Activated CD4-positive, alpha-beta T cell treated with anti-CD3 and anti-CD28 coated beads for 24 hours (primary cell): ENCODE measurements at places on chromosomes 2 and 18.

DNA sequence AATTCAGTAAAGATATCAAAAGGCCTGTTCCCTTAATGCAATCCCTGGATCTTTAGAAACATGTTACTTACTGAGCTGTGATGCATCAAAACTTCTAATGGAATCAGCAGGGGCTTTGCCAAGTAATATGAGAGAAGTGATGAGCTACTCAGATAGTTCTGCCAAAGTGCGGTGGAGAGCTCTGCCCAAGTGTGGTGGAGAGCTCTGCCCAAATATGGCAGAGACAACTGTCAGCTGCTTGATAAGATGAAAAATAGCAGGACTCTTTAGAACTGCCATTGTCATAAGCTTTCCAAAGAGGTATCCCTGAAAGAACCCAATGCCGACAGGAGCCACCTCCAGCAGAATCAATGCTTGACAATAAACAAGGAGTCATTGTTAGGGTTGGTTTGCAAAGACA, 167.9 kb upstream of the SLC39A10 start:
- DNase-seq, result no peak

GRCh38 chr2:199602271-199602895, 144.6 kb upstream of the SATB2 start:
- no peak for DNase-seq

GRCh38 chr2:69616755-69617154, 26.8 kb downstream of the AAK1 start:
- no peak for DNase-seq

GRCh38 chr2:232908695-232909094, 38.6 kb downstream of the SNORC start:
- no peak for DNase-seq

DNA sequence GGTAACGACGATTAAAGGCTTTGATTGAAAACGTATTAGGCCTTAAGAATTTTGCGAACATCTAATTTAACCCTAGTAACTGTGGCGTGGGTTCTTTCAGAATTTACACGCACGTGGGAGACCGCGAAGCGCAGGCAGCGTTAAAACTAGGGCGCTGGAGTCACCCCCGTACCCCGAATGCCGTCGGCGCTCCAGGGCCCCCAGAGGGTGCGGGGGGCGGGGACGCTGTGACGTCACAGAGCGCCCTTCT, 673 bp upstream of the SMCHD1 start:
- DNase-seq, result peak; percentile 61

DNA sequence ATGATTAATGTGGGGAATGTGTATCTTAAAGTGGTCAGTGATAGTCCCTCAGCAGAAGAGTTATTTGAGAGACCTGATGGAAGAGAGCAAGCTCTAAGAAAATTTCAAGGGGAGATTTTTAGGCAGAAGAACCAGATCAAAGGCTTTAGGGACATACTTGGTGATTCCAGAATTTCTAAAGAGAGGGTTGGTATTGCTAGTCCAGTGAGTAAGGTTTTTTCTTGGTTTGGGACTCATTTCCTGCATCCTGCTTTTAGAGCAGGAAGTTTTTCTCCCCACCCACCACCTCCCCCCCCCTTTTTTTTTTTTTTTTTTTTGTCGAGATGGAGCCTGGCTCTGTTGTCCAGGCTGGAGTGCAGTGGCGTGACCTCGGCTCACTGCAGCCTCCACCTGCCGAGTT, 42.7 kb upstream of the DYSF start:
- no peak for DNase-seq

DNA sequence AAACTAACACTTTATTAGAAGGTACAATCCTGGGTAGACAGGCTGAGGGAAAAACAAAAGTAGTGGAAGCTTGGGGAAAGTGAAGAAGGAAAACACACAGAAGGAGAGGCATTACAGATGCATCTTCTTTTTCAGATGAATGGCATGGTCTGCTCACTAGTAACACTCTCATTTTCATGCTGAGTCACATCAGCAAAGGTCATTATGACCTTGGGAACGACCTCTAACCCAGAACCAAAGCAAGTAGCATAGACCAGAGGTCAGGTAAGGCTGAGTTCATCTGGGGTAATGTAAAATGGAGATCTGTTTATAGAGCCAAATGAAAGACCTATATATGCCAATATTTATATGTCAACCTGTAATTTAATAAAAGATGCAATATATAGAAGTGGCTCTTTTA, 294.4 kb upstream of the LRRTM4 start:
- no peak for DNase-seq

GRCh38 chr2:156343940-156344301, 11.4 kb upstream of the NR4A2 start:
- no peak for DNase-seq

DNA sequence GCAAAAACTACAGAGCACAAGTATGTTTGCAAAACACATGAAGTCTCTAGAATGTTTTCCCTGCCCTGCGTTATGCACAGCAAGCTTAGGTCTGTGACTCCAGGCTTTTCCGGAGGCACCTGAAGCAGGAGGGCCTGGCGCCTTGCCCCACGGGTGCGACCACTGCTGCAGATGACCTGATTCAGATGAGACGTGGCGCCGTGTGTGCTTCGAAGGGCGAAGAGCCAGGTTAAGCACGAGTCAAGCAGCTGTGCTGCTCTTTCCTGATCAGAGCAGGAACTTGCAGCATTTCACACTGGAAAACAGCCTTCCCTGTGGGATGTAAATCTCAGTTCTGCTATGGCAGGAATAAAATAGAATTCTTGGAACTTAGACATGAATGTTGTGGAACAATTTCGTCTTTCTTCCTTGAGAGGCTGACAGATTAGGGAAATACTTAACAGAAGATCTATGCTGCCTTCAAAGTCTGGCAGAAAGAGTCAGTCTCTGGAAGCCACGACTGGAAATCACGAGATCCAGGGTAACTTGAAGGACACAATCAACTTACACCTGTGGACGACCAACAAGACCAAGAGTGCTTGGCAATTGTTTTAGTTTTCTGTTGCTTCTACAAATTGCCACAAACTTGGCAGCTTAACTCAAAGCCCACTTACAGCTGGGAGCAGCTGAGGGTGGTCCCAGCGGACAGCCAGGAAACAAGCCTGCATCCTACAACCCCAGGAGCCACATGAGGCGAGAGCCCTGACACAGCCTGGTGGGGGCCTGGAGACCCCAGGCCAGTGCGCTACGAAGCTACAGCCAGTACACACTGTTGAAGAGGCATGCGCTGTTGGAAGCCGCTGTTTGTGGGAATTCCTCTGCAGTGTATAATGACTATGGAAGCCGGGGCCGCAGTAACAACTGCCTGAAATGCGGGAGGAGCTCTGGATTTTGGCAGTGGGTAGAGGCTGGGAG, 42.9 kb downstream of the EIPR1 start:
- DNase-seq, result no peak

DNA sequence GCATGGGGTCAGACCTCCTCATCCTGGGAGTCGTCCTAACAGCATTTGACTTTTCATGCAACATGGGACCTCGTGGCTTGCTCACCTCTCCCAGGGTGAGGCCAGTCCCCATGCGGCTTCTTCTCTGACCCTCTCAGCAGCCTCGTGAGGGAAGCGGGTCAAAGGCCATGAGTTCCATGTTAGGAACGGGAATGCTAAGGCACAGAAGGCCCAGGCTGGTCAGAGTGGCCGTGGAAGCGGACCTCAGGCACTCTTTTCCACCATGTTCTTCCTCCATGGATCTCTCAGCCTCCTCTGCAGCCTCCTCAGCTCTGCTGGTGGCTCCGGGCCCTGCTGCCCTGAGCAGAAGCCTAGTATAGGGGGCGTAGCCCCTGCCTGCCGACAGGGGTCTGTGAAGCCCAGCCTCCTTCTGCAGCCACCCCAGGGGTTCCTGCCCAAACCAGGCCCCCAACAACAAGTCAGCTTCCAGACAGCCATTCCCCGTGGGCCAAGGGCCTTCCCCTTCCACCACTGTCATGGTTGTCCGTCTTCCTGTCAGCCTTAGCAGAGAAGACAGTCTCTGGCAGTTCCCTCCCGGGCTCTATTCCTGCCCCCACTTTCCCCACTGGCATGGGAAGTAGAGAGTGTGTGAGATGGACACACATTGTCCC, 60.0 kb upstream of the OTOF start:
- no peak for DNase-seq

GRCh38 chr2:61419129-61419528, 51.8 kb downstream of the USP34 start:
- no peak for DNase-seq

DNA sequence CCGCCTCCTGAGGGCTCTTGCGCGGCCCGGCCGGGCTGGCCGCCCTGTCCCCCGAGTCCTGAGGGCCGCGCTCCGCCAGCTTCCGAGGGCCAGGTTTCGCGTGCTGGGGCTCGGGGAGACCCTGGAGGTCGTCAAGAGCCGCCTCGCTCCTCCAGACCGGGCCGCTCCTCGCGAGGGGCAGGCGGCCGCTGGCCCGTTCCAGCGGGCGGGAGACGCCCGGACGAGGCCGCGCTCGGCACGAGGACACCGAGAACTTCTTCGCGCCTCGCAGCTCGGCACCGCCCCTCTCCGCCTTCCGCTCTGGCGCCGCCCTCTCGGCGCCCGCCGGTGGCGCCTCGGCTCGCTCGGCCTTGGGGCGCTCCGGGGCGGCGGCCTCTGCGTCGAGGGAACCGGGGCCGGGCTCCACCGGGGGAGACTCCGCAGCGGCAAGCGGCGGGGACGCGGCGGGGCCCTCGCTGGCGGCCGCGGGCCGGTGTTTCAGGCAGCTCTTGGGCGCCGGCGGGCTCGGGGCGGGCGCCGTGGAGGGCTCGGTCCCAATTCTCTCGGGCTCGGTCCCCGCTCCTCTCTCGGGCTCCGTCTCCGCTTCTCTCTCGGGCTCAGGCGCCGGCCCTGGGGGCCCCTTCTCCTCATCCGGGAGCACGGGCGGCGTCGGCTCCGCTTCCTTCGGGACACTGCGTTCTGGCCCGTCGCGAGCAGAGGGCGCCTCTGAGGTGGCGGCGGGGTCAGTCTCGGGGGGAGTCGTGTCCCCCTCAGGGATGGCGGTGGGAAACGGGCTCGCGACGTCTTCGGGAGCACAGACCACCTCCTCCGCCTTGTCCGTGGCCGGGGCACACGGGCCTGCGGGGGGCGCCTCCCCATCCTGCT, 91.6 kb upstream of the MGAT4A start:
- peak; percentile 44 for DNase-seq

DNA sequence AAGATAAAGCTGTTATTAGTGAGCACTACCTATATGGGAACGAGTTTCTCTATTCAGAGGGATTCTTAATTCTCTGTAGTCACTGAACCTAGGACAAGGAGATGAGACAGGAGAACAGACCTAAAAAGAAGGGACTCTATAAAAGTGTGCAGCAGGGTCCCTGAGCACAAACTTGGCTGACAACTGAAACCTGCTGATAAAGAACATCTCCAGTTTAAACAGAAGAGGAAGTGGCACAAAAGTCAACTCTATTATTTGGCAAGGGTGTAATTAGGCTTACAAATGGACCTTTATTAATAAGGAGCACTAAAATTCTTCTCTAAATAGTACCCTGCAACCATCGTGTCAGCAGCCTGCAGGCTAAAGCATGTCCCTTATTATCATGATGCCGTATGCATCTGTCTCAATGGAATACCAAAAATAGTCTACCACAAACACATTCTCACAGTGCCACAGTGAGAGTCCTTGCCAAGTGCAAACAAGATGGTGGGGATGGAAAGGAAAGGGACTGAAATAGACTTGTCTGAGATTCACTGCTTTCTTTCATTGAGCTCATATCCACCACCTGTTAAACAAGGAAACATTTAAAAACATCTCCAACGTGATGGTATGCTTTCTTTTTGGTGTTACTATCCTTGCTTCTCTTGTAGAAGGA, 260.2 kb downstream of the INSIG2 start:
- no peak for DNase-seq

- no peak for DNase-seq
These were observed 19.8 kb downstream of the ORC2 start for GRCh38 chr2:200943527-200944105.

DNA sequence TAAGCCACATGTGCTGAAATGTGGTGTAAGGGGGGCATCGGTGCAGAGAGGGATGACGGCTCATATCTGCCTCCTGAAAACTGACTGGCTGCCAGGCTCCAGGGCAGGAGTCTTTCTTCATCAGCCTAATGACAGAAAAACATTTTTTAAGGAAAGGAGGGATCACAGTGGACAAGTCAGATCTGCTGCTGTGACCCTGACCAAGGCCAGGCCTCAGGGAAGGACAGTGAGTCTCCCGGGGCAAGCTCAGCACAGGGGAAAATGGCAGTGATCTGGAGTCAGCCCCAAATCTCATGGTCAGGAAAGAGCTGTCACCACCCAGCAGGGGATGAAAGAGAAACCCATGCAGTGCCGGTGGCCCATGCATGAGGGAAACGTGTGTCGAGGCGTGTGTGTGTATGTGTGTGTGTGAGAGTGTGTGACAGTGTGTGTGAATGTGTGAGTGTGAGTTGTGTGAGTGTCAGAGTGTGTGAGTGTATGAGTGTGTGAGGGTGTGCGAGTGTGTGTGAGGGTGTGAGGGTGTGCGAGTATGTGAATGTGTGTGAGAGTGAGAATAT, 134.5 kb downstream of the INHBB start:
- no peak for DNase-seq

GRCh38 chr2:68429311-68429826, 37.7 kb downstream of the FBXO48 start:
- DNase-seq, result no peak

GRCh38 chr18:51498085-51498855, 300.8 kb upstream of the MEX3C start:
- DNase-seq, result no peak

DNA sequence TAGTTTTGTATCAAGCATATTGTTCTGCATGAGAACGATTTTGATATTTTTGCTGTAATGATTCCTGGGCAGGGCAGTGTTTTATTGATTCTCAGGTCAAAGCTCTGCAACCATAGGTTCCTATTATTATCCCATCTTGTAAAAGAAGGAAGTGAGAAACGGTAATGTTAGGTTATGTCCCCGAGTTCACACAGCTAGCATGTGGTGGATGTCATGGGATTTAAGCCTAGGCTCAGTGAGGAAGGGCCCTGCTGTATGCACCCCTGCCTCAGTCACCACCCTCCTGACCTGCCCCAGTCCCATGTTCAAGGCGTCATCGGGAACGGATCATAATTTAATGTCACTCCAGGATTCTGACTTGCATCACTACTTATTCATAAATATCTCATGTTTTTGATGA, 10.7 kb downstream of the ACP1 start:
- DNase-seq, result no peak

- DNase-seq, result no peak
These were observed 70.4 kb upstream of the SKOR2 start for GRCh38 chr18:47321815-47322214.

DNA sequence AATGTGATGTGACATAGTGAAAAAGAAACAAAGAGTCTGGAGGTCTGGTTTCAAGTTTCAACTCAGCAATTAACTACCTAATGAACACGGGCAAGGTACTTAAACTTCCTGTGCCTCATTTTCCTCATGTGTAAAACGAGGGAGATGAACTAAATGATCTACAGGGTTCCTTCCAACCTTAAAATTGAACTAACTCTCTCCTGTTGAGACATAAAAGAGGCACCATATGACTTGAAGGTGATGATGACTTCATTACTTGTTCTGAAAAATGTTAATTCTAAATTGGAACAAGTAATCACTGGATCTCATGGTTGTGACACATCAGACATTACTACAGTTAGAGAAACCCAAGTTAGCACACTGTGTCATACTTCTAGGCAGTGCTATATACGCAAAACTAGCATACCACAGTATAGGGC, 8.9 kb upstream of the REL start:
- DNase-seq, result no peak

- no peak for DNase-seq
These were observed 221.6 kb upstream of the SP5 start for GRCh38 chr2:170493426-170494097.

GRCh38 chr18:3094338-3094684, 81.4 kb upstream of the LPIN2 start:
- no peak for DNase-seq
